ENCODE measurements at places on chromosomes 5 and 9. TPM values are rescaled to one million over a fixed set of nuclear protein-coding genes. Genes with fewer than 3 reads are reported as not detected.

Gene MEIKIN
- total RNA-seq, result not detected

Gene ADRB2
- total RNA-seq, result under 0.01 TPM

Gene GPBP1
- total RNA-seq, result 42.2 TPM

Gene MAMDC2
- total RNA-seq, result 0.86 TPM

Gene PKD2L2
- total RNA-seq, result not detected

Gene NOP16
- total RNA-seq, result 7.8 TPM
